ENCODE measurements at places on chromosomes 12 and 14.

DNA sequence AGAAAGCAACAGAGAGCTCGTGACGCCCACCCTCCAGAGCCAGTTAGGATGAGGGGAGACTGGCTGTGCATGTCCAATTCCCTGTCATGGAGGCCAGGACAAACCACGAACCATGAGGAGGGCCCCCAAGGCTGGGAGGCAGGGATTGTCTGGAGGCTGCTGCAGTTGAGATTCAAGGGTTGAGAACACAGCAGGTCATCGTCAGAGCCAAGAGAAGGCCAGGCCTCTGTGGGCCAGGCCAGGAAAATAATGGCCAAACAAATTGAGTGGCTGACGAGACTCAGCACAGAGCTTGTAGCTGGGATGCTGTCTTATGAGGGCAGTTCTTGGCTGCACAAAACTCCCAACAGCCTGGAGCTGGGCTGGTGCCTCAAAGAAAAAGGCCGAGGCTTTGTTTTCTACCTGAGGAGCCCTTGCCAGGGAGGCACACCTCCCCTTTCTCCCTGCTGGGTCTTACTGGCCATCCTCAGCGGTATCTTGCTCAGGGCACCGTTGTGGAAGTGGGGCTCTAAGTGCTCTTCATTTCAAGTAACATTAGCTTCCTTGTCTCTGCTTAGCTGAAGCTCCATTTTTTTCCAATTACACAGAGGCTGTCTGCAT, 665.9 kb downstream of the BCL11B start:
- no peak for DNase-seq

DNA sequence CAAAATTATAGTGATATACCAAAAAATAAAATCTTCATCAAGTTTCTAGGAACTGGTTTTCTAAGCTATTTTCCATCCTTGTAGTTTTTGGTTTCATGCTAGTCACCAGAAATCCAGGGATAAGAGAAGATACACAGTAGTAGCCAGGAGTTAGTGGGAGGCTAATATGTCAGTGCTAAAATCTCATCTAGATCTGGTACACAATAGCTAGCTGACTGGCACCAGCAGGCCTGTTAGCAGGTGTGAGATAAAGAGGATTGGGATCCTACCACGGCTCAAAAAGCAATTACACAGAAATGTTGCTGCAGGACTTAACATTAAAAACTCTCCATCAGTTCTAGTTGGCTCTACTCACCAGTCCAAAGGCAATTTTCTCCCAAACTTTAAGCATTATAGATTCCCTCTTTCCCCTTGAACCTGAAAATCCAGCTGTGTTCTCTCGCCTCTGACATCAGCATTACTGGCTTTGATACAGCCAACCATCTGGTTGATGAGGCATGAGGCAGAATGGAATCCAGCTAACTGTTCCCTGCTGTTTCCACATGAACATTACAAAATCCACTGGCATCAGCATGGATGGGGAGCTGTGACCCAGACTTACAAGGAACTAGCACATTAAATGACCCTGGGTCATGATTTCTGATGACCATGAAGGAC, 41.8 kb upstream of the CCDC196 start:
- no peak for DNase-seq

DNA sequence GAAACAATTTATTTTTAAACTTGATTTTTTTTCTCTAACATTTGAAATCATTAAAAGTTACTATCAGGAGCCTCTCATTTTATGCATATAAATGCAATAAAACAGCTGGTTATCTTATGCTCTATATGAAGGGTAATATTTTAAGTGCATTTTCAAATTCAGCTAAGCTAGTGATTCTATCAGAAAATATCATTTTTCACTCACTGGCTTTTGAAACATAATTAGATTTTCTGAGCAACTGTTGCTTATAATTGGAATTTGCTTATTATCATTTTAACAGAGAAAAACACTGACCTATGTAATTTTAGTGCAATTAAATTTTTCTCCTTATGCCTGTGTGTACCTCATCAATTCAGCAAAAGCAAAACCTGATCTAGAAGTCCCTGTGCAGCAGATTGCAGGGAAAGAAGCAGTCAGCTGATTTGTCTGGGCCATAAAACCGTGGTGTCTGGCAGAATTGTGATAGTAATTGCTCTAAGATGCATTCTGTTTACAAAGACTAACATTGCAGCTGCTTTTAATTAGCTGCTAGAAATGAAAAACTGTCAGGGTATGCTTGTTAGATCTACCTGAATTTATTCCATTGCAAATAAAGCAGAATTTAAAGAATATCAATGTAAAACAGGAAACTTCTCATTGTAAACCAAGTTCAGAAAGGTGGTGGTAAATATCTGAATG, 75.0 kb downstream of the BICD1 start:
- DNase-seq: no peak

DNA sequence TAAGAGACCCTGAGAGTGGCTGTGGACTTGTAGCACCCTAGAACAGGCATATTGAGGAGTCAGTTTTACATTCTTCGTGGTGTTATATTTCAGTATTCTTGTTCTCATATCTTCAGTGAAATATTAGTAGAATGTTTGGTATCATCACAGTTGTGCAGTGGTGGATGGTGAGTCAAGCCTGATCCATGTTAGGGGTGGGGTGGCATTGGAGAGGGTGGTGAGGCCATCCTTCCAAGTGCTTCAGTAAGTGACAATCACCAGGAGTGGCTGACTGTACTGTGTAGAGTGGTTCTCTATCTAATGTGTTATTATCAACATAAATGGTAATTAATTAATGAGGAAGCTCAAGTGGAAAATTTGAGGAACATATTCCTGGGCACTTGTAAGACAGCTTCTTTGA, 197.7 kb upstream of the SLC16A7 start:
- no peak for DNase-seq

- no peak for DNase-seq
These were observed 286.2 kb downstream of the RAD51B start for GRCh38 chr14:68105816-68106215.

DNA sequence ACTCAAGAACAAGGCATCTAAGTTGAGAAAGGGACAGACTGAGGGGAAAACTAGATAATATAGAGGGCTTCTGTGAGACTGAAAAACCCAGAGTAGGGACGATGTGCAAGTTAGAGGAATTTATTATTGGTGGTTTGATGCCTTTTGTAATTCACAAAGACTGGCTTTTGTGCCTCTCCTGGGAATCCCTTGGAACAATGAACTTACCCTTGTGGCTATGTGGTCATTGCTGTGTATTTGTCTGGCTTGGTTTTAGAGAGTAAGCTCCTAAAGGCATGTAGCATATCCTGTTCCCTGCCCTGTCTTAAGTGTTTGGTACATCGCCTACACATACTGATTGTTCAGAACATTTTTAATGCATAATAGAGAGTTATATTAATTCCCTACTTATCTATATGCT, 26.6 kb downstream of the DCN start:
- no peak for DNase-seq

DNA sequence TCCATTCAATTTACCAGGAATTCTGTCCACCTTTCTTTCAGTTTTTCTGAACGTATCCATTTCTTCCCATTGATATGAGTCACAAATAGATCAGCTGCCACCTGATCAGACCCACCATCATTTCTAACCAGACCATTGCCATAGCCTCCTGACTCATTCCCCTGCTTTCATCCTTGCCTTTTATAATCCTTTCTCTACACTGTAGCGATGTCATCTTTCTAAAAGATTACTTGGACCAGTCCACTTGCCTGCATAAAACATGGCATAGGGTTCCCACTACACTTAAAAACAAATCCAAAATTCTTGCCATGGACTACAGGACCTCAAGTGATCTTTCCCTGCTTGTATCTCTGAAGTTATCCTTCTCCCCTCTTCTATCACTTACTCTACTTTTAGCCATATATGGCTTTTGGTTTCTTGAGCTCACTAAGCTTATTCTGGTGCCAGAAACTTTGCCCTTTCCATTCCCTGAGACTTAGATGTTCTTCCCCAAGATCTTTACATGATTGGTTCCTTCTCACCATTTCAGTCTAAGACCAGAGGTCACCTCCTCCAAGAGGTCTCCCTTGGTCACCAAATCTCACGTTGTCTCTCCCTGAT, 149.5 kb upstream of the KRR1 start:
- DNase-seq: no peak

- no peak for DNase-seq
These were observed 180.7 kb downstream of the PHLDA1 start for GRCh38 chr12:75850721-75851462.

GRCh38 chr12:91984556-91984955, 161.1 kb downstream of the BTG1 start:
- DNase-seq: no peak

DNA sequence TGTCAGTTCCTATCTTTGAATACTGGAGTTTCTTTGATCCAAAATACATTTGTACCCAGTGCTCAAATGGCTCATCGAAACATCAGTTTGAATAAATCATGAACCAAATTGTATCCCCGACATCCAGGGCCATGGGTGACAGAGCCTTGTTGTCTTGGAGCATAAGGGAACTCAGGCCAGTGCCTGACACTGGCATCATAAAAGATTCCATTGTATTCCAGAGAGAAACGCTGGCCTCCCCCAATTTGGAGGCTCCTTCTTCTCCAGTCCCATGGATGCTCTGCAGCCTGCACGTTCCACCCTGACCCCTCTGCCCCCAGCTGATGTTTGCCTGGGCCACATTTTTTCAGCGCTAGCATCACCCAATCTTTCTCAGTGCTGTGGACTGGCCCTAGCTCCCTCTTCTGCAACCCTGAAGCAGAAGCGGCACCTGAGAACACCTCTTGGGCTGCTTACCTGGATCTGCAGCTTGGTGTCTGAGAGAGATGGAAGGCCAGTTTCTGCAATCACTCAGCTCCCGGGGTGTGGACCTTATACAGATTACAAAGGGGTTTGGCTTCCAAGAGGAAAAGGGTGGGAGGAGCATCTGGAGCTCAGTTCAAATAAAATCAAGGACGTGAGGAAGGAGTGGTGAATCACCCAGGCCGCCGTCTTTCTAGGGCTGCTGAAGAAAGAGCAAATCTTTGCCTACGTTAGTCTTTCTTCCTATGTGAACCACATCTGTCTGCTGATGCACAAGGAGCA, at the start of gene RNASE1:
TSS of gene RNASE1 (minus strand) at position 504 of the 744 bp plus-strand sequence. CDS start 776 bp downstream, outside the sequence.
- no peak for DNase-seq

- no peak for DNase-seq
These were observed 14.8 kb downstream of the BATF start for GRCh38 chr14:75537071-75537470.

DNA sequence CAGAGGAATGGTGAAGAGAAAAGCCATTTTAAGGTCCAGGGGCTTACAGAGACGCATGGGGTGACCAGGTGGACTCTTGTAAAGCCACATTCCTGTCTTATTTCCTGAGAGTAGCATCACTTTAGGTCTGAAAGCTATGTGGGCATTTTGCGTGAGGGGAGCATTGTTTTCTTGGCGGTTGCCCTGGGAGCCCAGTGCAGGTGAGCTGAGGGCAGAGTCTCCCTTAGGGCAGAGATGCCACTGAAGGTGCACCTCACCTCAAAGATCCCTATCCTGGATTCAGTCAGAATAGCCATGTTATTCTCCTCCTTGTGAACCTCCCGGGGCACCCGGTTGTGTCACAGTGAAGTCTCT, 12.4 kb downstream of the GLRX5 start:
- DNase-seq: no peak

- no peak for DNase-seq
These were observed 15.7 kb downstream of the CLEC4C start for GRCh38 chr12:7731486-7731885.

DNA sequence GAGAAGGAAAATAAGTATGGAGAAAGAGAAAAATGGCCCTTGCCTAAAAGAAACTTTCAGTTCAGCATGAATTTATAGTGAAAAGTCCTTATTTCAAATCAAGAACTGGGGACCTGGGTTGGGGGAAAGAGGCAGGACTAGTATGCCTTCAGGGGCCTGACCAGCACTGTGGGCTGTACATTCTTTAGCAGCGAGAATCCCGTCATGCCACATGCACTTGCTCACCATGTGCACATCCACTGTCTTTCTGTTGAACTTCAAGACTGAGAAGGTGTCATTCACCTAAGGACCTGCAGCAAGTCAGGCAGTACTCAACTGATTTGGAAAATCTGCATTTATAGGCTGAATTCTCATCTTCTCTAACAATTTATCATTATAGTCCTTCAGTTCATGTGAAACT, 50.2 kb downstream of the RAB35 start:
- DNase-seq: no peak

GRCh38 chr14:53153702-53154112, 584 bp upstream of the DDHD1 start:
- DNase-seq: peak; percentile 18

GRCh38 chr14:105307052-105307727, 6.4 kb upstream of the BRF1 start:
- DNase-seq: no peak

DNA sequence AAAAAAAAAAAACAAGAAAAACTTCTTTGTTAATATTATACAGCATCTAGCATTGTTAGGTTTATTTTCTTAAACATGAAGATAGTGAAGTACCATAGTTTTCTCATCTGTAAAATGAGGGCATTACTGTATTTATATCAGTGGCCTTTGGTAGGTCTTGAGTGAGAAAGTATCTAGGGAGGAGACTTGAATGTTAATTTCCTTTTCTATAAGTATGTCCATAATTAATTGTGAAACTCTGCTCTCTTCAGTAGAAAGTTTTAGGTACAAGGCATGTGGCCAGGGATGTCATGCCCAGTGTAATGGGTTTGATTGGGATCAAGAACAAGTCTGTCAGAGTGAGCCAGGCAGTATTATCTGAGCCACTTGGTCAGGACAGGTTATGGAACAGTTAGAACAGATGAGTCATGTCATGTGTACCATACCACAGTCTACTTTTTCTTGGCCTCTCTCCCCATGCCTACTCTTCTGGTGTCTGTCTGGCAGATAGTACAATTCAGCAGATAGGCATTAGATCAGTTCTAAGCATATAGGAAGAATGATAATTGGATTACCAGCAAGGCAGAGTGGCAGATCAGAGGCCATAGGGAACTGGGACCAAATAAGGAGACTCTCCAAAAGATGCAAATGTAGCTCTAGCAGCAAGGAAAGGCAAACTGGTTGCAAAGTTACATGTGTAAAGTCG, 30.4 kb downstream of the FBXO34 start:
- DNase-seq: no peak
